Right ventricle myocardium superior (tissue), 1 donor: ENCODE measurements at places on chromosomes 12 and 14. TPM values are rescaled to one million over a fixed set of nuclear protein-coding genes. Genes with fewer than 3 reads are reported as not detected.
A peak's percentile ranks its signal among the peaks of the same experiment; 100 is the strongest.

Gene DDX24
- 181 TPM for total RNA-seq

DNA sequence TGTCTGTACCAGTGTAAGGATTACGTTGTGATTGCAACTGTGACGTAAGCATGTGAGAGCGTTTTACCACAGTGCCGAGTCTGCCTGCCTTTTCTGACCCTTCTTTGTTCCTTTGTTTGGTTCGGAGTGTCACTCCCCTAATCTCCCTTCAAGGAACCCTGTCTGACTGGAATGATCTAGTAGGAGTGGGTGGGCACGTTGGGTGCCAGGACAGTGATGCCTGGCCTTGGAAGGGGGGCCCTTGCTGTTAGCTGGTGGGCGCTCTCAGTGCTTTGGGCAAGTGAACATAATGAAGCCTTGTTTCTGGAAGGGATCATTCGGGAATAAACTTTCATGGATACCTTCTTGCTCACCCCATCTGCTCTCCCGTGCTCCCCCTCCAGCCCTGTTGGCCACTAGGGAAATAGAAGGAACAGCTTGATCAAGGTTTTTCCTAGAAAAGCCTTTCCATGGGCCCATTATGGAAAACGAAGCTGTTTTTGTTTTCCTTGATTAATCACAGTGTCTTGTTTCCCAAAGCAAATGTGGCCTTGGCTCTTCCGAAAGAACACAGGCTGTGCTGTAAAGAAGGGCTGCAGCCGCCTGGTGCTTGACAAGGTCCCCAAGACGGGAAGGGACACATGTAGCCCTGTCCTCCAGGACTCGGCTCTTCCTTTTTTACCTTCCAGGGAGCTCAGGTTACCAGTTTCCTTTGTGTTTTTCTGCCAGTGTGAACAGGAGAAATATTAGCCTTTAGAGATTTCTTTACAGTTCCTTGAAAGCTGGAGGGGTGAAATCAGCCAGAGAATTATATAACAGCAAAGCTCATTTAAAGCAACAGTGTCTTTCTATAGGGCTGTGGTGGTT is 215.5 kb downstream of the CRADD start:
- no peak for DNase-seq

- no peak for DNase-seq
Measured at GRCh38 chr12:76698316-76698715, 65.6 kb upstream of the ZDHHC17 start.

Gene POMT2
- 19.7 TPM for total RNA-seq

Gene WDHD1
- 1.5 TPM for total RNA-seq

Gene NAV3
- 3.3 TPM for total RNA-seq

DNA sequence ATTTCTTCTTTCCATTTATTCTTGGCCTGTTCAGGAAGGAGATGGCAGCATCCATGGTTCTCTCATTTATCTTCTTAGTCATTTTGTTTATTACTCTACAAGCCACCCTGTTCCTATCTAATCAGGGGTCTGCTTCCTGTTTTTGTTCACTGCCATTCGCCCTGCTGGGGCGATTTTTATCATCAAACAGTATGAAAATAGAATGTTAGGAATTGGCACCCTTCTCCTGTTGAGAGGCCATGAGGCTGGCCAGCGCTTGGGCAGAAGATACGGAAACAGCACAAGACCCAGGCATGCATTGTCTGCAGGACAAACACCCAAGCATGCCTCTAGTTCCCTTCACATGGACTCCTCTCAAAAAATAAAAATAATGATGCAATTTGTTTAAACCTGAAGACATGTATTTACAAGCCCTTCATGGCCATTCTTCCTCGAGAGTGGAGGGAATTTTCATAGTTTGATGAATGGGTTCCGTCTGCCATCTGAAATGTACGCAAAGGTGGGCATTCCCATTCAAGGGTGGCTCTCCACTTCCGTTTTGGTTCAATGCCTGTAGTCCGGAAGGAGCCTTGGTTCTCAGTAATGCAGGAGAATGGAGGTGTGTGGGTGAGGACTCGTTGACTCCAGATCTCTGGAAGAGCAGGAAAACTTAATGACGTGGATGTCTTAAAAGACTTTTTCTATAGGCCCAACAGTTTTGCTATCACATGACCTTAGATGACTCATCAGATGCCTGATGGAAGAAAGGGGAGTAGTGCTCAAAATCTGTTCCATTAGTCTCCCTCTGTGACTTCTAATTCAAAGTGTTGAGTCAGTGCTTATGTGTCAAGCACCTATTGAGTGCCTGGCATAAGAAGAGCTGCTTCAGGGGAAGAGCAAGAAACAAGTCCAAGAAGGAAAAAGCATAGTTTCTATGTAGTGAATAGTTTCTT is 252.4 kb upstream of the TBX3 start:
- DNase-seq: no peak

Gene KLHL33
- 0.70 TPM for total RNA-seq

DNA sequence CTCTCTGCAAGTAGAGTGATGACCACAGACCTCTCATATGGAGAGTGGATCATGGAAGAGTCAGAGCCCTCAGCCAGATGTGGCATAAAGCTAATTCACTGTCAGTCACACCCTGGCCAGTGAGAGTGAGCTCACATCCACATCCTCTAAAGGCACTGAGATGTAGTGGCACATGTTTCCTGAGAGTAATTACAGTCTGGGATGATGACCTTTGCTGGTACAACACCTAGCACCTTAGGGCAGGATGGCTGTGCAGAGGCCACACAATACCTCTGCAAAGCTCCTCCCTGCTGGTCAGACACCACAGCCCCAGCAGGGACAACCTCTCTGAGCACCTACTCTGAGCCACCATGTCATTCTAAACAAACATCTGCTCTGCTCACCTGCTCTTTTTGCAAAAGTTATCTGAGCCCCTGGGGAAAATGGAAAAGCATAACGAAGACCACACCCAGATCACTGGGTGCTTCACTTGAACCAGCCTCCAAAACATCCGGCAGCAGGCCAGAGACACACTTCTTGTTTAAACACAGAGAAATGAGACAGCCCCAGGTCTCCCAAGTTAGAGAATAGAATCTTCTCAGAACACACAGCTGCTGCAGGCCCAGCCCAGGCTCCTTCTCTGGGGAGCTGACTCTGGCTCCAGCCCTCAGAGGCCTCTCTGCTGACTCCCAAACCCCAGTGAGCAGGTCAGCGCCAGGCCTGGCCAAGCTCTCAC is 30.3 kb downstream of the PITPNM2 start:
- DNase-seq: no peak

- DNase-seq: no peak
Measured at GRCh38 chr12:38515912-38516311, 199.3 kb downstream of the ALG10B start.

DNA sequence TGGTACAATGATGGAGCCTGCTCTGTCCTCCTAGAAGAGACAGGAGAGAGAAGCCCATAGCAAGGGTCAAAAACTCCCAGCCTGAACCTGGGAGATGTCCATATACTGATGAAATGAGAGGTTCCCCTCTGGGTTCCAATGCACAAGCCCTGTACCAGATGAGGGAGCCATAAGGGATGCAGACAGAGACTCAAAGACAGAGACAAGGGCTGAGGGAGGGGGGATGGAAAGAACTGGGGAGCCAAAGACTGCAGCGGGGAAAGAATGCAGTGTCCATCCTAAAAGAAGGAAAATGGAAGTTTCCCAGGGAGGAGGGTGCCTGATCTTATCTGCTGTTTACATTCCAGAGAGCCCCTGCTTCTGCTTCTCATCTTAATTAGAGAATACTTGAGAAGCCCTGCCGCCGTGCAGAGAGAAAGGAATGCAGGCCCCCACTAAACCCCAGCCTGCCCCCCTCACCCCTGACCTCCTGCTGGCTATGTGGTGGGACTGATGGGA is 27.7 kb downstream of the KRT18 start:
- no peak for DNase-seq

DNA sequence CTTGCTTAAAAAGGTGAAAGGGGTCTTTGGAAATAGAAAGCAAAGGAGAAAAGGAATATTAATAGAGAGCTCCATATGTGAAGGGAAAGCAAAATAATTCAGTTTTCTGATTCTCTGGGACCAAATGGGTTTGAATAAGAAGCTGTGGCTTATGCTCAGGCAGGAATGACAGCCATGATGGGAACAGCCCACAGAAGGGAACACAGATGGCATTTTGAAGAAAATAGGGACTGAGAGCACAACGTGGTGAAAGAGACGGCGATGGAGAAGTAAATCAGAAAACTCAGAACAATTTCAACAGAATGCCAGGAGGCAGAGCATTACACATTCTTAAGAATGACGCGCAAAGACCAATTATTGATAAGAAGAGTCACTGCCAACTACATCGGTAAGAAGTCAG is 102.8 kb downstream of the STXBP6 start:
- no peak for DNase-seq

DNA sequence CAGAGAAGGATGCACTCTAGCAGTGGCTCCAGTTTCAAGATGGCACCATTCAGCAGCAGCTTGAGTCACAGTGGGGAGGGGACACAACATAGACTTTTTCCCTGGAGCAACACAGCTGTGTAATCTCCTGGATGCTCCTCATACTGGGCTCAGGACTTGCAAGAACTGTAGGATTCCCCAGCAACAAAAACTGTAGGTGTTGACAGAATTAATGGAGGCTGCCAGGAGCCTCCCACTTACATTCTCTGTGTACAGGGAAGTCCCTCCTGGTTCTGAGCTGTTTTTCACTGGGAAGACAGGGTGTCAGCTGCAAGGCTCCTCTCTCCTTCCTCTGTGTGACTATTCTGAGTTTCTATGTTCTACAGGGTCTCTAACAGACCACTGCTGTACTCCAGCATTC is 217.9 kb downstream of the KIF21A start:
- no peak for DNase-seq

- no peak for DNase-seq
Measured at GRCh38 chr12:22733756-22734155, 108.8 kb downstream of the ETNK1 start.

Gene TAS2R20
- total RNA-seq: 0.43 TPM

GRCh38 chr12:111398530-111398929 is 7.2 kb upstream of the SH2B3 start:
- no peak for DNase-seq

GRCh38 chr12:121297435-121297991 is 1.0 kb upstream of the CAMKK2 start:
- peak; percentile 40 for DNase-seq

GRCh38 chr14:75162631-75163030 is 13.8 kb downstream of the TMED10 start:
- DNase-seq: no peak

DNA sequence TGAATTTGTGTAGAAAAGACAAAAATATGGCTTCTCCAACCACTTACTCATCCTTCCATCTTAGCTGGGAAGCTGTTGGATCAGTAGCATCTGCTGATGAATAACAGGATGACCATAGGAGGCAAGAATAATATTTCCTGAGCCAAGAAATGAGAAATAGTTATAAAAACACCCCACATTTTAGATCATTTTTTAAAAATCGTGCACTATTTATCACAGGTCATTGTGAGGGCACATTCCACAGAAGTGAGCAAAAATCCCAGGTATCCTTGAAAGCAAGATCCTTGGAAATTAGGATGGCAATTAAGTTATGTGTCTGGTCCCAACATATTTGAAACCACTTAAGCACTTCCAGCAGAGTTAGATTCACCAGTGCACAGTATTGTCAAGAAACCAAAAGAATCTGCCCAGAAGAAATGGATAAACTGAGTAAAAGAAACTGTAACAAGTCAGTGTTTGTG is 8.4 kb downstream of the FAR2 start:
- no peak for DNase-seq

- DNase-seq: no peak
Measured at GRCh38 chr12:107635139-107635538, 50.5 kb upstream of the PWP1 start.

Gene PLBD1
- 23.8 TPM for total RNA-seq

DNA sequence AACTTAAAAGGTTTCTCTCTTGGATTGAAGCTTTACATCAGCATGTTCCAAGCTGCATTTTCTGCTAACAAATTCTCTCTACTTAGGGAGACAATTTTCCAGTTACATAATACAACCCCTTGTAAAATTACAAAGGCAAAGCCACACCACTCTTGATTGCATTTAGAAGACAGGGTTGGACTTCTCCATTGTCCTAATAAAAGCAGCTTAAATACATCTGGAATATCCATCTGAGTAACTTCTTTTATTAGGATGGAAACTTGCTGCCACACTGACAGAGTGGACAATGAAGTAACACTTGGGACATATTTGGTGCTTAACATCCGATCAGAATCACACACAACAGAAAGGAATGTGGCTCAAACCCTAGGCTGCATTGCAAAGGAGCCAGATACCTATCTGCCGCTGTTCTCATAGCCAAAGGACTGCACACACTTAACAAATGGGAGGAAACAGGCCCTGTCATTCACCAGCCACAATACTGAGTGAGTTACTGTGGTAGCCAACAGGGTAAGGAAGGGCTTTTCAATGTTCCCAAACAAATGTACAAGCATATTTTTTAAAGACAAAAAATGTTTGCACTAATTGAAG is 157.2 kb downstream of the PAX9 start:
- DNase-seq: no peak
